Stimulated activated CD4-positive, alpha-beta T cell treated with anti-CD3 and anti-CD28 coated beads, TNF-alpha, amount 100 ng/mL, for 4 hours (primary cell): ENCODE measurements at places on chromosomes 11 and 22.

DNA sequence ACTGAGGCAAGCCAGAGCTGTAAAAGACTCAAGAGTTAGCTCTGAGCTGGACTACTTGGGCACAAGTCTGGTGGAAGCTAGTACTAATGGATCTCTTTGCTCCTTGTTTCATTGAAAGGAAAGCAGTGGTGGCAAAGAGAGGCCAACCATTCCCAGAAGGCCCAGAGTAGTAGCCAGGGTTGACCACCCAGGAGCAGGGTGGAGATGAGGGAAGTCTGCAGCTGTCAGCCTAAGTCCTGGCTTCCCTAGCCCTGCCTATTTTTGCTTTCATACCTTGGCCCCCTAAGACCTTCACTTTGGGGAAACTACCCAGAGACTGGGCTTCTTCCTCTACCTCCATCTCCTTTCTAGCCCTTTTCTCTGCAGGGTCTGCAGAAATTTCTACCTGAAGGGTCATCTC, 155.0 kb upstream of the NCAM1 start:
- no peak for DNase-seq

DNA sequence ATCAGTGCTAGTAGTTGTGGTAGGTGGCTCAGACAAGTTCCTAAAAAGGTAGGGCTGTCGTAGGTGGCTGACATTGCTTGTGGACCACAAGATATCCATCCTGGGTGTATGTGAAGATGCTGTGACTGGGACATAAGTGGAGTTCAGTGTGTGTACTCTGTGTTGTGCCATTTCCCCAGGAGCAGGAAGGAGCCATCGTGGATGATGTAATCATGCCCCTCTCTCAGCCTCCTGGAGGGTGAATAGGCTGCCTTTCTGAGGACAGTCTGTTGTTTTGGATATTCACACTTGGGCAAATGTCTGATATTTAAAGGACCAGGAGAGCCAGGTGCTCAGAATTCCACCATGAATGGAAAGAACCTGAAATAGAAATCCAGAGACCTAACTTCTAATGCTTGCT, 2.7 kb downstream of the HEPHL1 start:
- no peak for DNase-seq

- DNase-seq: no peak
These were observed 1.3 kb upstream of the ZBTB16 start for GRCh38 chr11:114058026-114058706.

DNA sequence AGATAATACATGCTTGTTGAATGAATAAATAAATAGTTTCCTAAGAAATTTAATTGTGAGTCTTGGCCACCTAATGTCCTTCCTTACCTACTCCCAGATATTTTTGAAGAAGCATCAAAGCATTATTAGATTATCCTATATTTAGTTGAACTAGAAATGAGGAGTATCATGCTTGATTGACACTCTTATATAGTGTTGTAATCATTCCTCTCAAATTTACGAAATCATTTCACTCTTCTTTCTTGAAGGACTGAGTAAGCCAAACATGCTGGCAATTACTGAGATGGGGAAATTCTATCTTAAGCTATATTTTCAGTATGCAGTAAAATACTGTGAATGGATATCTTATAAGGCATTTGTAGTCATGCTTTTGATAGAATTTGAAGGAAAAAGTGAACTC, 189.0 kb downstream of the LUZP2 start:
- no peak for DNase-seq

GRCh38 chr22:24926849-24927579, 19.5 kb downstream of the LHFPL7 start:
- DNase-seq: no peak

GRCh38 chr11:121723246-121723741, 270.5 kb upstream of the SORL1-AS1 start:
- no peak for DNase-seq

GRCh38 chr11:130634961-130635473, 186.6 kb downstream of the ADAMTS15 start:
- no peak for DNase-seq

- no peak for DNase-seq
These were observed 442.6 kb downstream of the TBC1D22A start for GRCh38 chr22:47205081-47205491.

DNA sequence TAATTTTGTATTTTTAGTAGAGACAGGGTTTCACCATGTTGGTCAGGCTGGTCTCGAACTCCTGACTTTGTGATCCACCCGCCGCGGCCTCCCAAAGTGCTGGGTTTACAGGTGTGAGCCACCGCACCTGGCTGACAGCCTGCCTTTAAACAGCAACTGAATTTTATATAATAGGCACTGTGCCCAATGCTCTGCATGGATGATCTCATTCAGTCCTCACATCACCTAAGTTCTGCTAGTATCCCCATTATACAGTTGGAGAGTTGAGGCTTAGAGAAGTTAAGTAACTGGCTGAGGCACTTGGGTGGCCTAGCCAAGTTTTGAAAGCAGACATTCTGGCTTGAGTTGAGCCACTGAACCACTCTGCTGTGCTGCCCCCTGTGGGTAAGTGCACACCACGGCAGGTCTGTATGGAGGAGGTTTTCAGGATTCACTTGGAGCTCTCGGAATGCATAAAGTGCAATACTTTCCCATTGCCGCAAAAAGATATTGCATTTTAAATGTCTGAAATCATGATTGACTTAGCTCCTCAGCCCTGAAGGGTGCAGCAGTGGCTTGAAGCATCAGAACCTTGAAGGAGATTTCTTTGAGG, 112.4 kb downstream of the LDLRAD3 start:
- DNase-seq: no peak

- DNase-seq: no peak
These were observed at the start of gene ACR for GRCh38 chr22:50737728-50738648. TSS of gene ACR (plus strand) at chr22:50738204. CDS start at chr22:50738236, 32 bp downstream.

DNA sequence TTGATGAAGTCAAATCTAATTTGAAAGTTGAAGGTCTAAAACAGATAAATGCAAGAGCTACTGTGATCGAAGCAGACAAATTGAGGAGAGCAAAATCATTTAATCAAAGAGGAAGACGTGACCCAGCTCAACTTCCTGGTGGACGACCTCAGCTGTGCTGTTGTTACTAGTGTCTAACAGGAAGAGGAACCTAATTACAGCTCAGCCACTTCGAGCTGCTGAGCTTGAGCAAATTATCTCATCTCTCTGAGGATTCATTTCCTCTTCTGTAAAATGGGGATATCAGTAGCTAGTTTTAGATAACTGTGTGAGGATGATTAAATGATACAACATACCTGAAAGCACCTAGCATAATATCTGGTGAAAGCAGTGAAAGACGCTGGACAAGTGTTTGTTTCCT, 48.6 kb upstream of the OLFML1 start:
- DNase-seq: no peak

- DNase-seq: no peak
These were observed 14.2 kb downstream of the TMEM121B start for GRCh38 chr22:17106785-17107546.
